Left lung (tissue), 14 donors: ENCODE measurements at places on chromosomes 5 and 9.

- peak; percentile 76 for DNase-seq
Observed at GRCh38 chr9:35229066-35229778, 67.4 kb downstream of the UNC13B start.

DNA sequence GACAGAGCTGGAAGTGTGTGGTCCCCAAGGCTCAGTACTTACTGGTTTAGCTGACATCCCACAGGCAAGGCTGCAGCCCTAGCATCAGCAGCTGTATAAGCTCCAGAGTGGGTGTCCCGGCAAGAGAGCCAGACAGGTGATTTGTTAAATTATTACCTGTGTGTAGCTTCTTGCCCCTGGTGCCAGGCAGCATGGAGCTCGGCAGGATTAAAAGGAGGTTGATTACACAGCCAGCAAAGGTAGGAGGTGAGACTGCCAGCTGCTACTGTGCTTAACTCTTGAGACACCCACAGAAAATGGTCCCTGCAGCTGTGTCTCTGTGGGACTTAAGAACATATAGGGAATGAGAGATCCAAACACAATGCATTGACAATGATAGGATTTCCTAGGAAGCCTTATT, 54.2 kb downstream of the ARHGAP26 start:
- DNase-seq, result no peak

- no peak for DNase-seq
Observed at GRCh38 chr5:110053824-110054223, 364.1 kb downstream of the MAN2A1 start.

DNA sequence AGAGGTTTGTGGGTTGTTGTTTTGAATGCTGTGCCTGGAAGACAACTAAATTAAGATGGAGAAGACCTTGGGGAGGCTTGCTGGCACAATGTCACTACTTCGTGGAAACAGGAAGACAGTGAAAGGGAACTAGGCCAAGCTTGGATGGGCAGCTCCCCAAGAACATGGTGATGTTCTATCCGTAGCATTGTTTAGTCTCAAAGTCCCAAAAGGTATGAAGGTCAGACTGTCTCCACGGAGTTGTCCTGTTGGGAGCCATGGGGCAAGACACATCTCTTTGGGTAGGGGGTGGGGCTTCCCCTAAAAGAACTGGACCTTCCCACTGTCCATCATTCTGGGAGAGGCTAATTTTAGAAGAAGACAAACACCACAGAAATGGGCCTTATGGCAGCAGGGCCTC, 140.5 kb downstream of the ENTREP1 start:
- DNase-seq, result no peak

DNA sequence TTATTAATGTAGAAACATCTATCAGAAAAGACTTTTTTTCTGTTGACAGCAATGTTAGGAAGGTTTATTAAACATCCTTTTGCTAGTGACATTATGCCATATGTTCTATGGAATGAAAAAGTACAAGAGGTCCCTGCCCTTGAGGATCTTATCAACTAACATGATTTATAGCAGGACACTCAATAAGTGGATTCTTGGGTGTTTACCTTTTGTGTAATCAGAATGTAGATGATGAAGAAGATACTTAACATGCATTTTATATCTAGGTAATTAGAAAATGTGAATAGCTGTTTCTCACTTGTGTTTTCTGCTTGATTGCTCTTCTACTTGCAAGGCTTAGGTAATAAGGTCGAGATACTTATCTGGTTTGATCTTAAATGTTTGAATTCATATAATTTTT, 4.9 kb downstream of the HMGCR start:
- no peak for DNase-seq

- peak; percentile 91 for DNase-seq
Observed at GRCh38 chr9:97237951-97238889, 69.2 kb upstream of the CCDC180 start.

DNA sequence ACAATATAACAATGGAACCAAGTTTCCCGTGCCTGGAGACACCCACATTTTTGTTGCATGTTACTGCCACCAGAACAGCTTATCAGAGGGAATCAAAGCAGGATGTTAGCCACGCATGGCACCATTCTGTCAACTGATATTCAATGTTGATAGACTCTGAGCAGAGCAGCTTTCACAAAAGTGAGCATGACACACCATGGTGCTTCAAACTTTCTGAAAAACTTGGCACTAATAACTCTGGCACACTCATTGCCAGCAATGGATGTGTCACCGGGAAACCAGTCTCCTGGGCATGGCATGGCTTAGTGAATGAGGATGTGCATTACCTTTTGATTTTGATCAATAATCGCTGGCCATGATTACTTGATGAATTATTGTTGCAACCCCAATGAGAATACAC, 19.7 kb downstream of the NIPSNAP3B start:
- DNase-seq, result no peak

GRCh38 chr9:95315108-95315746, 2.3 kb downstream of the FANCC start:
- no peak for DNase-seq

- no peak for DNase-seq
Observed at GRCh38 chr5:54401515-54401914, 54.0 kb upstream of the HSPB3 start.
